ENCODE measurements at places on chromosomes 4 and X.

GRCh38 chr4:182495645-182496385 is 252.6 kb downstream of the TENM3 start:
- no peak for DNase-seq

GRCh38 chr4:185998791-185999190 is 70.2 kb upstream of the TLR3 start:
- no peak for DNase-seq

GRCh38 chrX:25013632-25014365 is 2.0 kb downstream of the ARX start:
- no peak for DNase-seq

DNA sequence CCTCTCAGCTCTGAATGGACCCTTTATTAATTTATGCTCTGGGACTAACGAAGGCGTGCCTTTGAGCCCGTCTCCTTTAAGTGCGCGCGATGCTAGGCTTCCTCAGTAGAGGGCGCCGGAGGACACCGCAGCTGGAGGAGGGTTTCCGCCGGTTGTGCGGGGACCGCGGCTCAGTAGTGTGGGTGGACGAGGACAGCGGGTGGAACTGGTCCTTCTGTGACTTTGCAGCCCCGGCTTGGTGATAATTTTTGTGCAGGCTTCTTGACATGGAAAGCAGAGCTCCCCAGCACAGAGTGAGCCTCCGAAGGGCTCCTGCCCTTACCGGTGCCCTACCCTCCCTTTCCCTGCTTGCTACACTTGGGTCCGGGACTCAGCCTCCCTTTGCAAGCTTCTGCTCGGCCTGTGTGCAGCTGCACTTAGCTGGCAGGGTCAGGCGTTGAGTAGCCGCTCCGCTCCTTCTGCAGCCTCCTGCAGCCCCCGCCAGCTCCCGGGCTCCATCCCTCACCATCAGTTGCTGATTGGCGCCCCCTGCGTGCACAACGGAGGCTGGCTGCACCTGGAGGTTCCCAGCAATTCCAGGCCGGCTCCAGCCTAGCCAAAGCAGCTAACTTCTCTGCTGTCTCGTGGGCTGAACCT is 26.8 kb upstream of the BOD1L1 start:
- peak; percentile 78 for DNase-seq

DNA sequence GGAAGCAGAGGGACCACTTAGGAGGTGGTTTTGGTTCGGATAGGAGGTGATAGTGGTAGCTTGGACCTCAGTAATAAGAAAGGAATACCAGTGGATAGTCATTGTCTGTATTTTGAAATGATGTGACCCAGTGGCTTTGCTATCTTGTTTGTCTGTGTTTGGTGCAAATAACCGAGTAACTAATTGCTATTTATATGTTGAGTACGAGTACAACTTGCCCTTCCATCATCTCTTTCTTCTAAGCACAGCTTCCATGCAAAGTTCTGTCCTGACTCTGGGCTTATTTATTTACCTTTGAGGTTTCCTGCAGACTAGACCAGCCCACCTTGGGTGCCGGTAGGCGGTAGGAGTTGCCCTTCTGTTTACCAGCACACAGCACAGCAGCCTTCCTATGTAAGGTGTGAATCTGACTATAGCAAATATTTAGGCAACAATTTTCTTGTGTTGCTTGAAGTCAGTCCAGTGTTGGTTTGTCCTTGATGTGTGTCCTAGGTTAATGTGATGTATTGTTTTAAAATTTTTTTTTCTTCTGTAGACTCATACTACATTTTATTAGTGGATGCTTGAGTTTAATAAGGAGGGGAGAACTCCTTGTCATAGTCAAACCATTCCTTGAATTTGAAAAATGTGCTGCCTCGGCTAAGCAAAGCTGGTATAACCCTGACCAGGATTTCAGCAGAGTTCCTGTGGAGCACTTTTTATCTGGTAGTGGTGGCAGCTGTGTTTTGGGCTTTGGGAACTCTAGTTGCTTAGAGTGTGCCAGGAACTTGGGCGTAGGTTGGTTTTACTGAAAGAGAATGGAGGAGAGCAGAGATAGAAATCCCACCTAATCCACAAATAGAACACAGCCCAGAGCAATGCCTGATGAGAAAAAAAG is 21.9 kb downstream of the PTTG2 start:
- no peak for DNase-seq

- peak; percentile 39 for DNase-seq
Observed at GRCh38 chrX:107775734-107776511, at the start of gene TSC22D3. TSC22D3 (minus strand) TSS chrX:107775787; CDS start chrX:107775419, 368 bp downstream.

GRCh38 chrX:39261446-39262147 is 460.3 kb downstream of the MID1IP1 start:
- DNase-seq, result no peak

GRCh38 chr4:31998807-31999206 is 1278.6 kb downstream of the PCDH7 start:
- no peak for DNase-seq

DNA sequence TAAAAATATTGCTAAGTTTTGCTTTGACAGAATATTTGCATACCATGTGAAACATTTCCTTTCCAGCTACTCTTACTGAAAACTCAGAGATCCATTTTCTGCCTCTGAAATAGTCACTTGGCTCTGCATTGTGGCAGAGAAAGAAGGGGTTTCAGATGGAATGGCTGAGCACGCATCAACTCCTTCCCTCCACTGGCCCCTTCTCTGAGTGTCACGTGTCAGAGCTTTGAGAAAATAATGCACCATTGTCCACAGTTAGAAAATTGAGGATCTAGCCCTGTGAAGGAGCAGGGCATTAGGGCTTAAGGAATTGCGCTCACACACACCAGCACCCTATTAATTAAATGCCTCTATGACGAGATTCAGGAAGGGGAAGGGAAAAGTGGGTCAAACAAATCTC is 78.8 kb upstream of the FAT4 start:
- DNase-seq, result no peak

DNA sequence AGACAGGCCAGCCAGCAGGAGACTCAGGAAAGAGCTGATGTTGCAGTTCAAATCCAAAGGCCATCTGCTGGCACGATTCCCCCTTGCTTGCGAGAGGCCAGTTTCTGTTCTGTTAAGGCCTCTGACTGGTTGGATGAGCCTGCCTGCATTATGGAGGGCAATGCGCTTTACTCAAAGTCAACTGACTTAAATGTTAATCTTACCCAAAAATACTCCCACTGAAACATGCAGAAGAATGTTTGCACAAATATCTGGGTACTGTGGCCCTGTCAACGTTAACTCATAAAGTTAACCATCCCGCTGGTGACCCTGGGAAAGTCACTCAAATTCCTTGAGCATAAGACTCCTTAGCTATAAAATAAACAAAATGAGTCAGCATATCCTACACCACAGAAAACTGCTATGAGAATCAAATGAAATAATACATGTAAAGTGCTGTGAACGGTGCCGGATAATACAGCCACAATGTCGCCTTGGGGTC is 326.4 kb downstream of the EVC2 start:
- no peak for DNase-seq

DNA sequence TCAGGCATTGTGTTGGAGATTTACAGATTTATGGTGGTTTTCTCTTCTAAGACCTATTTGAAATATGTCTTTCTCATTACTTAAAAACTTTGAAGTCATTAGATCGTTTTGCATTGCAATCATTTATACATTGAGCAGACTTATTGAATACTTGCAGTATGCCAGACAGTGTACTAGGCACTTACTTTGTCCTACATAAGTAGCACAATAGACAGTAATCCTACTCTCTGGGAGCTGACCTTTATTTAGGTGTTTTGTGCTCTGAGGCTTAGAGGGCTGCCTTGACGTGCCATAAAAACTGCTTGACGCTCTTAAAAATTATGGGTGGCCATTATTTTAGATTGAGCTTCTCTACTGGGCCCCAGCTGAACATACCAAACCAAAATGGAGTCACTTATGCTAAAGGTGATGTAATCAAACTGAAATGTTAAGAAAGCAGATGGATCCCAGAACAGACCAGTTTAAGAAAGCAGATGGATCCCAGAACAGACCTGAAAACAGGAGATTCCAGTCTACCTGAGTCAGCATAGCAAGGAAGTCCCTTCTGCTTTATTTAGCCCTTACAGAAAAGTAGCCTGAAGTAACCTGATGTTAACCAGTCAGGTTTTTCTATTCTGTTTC is 42.4 kb downstream of the PTTG2 start:
- no peak for DNase-seq

DNA sequence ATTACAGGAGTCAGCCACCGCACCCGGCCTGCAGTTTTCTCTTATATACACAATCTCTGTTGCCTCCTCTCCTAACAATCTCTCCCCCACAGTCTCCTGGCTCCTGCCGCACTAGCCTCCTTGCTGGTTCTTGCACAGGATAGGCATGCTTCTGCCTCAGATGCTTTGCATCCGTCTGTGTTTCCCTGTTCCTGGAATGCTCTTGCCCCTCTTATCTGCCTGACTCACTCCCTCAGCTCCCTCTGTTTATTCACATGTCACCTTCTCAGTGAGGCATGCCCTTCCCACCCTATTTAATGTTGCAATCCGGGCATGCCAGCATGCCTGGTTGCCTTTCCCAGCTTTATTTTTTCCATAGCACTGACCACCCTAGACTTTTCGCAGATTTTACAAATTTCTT is 161.9 kb downstream of the PHF8 start:
- no peak for DNase-seq

DNA sequence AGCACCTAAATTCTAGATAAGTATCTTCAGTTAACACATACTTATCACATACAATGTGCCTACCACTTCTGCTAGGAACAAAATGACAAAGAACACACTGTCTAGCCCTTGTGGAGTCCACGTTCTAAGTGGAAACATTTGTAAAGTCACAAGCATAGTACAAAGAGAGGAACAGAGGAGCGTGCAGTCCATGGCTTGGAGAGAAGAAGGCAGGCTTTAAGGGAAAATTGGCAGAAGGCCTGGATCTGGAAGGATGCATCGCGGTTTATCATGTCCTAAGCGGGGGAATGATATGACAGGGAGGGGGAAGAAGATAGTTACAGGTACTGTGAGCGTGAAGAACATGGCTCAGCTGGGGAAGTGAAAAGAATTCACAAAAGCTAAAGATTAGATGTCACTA is 218.0 kb downstream of the PRDM5 start:
- DNase-seq, result no peak

- no peak for DNase-seq
Observed at GRCh38 chr4:165766018-165766417, 107.0 kb upstream of the TLL1 start.

DNA sequence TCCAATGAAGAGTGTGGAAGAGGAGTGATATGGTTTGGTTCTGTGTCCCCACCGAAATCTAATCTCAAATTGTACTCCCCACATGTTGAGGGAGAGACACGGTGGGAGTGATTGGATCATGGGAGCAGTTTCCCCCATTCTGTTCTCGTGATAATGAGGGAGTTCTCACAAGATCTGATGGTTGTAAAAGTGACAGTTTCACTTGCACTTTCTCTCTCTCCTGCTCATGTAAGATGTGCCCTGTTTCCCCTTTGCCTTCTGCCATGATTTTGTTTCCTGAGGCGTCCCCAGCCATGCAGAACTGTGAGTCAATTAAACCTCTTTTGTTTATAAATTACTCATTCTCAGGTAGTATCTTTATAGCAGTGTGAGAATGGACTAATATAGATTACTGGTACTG is 39.6 kb downstream of the FAM47C start:
- DNase-seq, result no peak

DNA sequence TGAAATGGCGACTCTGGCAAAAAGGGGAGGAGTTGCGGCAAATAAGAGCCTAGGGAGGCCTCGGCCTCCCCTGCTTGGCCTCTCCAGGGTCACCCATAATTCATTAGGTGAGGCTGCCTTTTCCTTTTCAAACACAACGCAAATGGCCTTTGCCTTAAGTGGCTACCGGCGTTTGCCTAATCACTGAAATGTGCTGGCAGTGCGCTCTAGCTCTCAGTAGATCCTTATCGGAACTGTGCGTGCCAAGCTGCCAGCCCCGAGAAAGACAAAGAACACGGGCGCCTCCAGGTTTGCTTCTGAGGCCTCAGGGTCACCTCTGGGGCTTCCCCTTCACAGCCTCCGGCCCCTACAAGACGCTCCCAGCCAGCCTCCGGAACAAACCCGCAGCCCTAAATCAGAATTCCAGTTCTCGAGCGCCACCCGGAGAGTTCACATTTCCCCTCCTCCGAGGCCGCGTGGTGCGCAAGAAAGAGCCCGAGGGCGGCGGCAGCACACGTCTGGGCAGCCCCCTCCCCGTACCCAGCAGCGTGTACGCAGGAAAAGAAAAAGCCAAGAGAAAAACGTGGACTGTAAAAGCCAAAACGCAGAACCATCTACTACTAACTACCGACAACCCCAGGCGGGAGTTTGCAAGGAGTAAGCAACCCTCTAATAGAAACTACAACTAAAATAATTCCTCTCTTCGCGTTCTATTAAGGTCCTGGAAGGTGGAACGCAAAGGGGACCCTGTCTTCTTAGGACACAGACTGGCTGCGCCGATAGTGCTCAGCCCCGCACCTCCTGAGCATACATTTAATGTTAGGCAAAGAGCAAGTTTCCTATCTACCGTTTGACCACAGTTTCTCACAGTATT is 76.5 kb upstream of the BCOR start:
- peak; percentile 70 for DNase-seq

DNA sequence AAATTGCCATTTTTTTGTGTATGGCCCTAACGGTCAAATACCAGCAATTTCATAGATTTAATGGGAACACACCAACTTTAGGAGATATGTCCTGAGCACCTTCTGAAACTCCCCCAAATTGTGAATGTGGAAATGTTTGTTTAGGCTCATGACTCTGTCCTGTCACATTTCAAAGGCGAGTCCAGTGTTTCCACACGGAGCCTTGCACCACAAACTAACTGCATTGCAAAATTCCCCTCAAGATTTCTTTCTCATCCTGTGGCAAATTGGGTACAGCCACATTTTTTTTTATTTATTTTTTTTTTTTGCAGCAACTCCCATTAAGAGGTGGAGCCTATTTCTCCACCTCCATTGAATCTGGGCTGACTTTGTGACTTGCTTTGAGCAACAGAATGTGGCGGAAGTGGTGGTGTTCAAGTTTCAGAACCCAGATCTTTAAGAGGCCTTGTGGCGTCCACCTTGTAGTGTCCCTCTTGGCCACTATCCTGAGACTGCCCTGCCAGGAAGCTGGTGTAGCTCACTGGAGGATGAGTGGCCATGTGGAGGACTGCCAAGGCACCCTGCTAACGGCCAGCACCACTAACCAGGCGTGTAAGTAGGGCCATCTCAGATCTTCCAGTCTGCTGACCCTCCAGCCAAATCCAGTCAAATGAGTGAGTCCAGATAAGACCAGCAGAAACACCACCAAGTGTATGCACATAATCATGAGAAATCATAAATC is 172.4 kb upstream of the SCML1 start:
- no peak for DNase-seq

GRCh38 chrX:39481621-39482020 is 616.1 kb downstream of the BCOR start:
- no peak for DNase-seq

All from stimulated activated CD4-positive, alpha-beta T cell treated with anti-CD3 and anti-CD28 coated beads, Interleukin-4, amount 100 ng/mL, for 48 hours (primary cell).